Psoas muscle (tissue), 8 donors: ENCODE measurements at places on chromosomes 11 and 22. TPM values are rescaled to one million over a fixed set of nuclear protein-coding genes. Genes with fewer than 3 reads are reported as not detected.

Gene PIH1D2
- polyA plus RNA-seq = 1.8 TPM

GRCh38 chr11:33396361-33396760, 139.2 kb downstream of the HIPK3 start:
- no peak for DNase-seq

- DNase-seq = no peak
These were observed 1.1 kb upstream of the BIRC2 start for GRCh38 chr11:102345904-102346303.

Gene CCDC116
- 0.14 TPM for polyA plus RNA-seq

Gene OR4C3
- polyA plus RNA-seq = not detected

GRCh38 chr11:95605271-95605940, 184.2 kb downstream of the FAM76B start:
- DNase-seq = no peak

Gene DEUP1
- polyA plus RNA-seq = not detected

Gene GSTT2B
- polyA plus RNA-seq = 5.6 TPM

DNA sequence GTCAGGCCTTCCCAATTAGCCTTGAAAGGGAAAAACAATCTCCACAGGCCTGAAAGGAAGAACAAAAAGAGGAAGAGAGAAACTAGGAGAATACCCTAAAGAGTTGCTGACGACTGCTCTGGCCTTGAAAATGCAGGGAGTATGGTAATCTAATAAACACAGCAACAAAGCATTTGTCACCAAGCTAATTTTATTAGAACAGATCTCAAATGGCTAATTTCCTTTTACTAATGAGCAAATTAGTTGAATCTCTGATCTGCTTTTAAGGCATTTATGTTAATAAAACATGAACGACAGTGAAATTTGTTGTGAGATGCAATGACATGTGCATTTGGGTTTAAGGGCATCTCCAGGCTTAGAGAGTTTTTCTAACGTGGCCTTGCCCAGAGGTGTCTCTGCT, 212.2 kb downstream of the BUD13 start:
- no peak for DNase-seq

Gene MIAT
- polyA plus RNA-seq = 0.13 TPM

DNA sequence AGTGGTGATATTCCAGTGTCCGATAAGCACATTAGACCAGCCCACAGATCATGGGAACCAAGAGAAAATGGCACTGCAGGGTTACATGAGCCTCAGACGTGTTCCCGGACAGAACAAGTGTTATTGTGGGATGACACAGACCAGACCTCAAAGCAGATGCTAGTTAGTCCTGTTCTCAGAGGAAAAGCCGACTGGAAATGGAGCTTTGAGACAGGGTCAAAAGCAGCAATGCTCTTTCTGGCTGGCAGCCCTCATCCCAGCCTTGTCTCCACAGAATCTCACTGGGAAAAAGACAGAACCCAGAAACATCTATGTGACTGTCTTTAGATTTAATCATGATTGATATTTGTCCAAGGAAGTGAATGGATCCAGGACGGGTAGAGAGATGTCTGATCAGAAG, 506.8 kb downstream of the INSC start:
- no peak for DNase-seq

Gene GRIA4
- polyA plus RNA-seq = 0.03 TPM

- no peak for DNase-seq
These were observed 102.2 kb downstream of the BCR start for GRCh38 chr22:23282516-23282915.

DNA sequence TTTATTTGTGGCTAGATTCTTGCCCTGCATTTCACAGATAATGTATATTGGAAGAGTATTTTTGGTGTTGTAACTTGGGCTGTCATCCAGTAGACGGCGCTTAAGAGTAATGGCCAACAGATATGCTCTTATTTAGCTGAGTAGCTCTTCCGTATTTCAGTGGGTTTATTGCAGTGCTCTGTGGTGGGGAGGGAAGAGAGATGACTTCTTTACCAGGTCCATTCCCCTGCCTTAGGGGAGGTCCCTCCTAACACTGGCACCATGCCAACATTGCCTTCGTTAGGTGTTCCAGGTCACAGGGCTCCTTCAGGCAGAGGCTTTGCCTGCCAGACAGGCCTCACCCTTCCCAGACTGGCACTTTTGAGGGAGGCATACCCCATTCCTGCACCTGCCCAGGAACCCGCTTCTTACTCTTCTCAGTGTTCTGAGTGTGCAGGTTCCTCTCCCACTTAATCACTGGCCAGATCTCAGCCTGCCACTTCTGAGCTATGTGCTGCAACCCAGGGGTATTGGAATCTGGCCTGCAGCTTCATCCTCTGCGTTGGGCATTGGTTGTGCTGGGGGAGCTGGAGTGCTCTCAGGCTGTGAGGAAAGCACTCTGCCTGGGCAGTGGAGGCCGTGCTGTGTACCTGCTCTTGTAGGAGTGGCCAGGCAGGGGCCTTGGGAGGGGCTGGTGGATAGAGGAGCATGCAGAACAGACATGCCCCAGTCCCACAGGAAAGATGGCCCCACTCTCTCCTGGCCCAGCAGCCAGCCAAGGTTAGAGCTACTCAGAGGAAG, 29.4 kb upstream of the SLN start:
- DNase-seq = no peak
